Liver (tissue), 10 donors: ENCODE measurements at places on chromosomes 16 and 17. TPM values are rescaled to one million over a fixed set of nuclear protein-coding genes. Genes with fewer than 3 reads are reported as not detected.

GRCh38 chr17:29007860-29008455, 2.1 kb upstream of the SEZ6 start:
- no peak overlapping the region for H3K27ac ChIP-seq
- no peaks in the 10 kb centered on the region for H3K36me3 ChIP-seq
- H3K27me3 ChIP-seq = peaks cover 8% of the 10 kb centered on the region
- no peaks in the 10 kb centered on the region for H3K4me1 ChIP-seq

GRCh38 chr16:14240219-14240843, 169.2 kb downstream of the MRTFB start:
- H3K27me3 ChIP-seq = no peaks in the 10 kb centered on the region
- no peak overlapping the region for H3K27ac ChIP-seq
- no peak for DNase-seq
- no peak overlapping the region for H3K4me3 ChIP-seq
- H3K4me1 ChIP-seq = peaks cover 31% of the 10 kb centered on the region

- H3K27me3 ChIP-seq = peaks cover 2% of the 10 kb centered on the region
- H3K27ac ChIP-seq = no peak overlapping the region
- no peak overlapping the region for H3K4me3 ChIP-seq
- H3K36me3 ChIP-seq = no peaks in the 10 kb centered on the region
- H3K4me1 ChIP-seq = no peaks in the 10 kb centered on the region
Observed at GRCh38 chr17:8968503-8968902, 3.0 kb upstream of the PIK3R5 start.

DNA sequence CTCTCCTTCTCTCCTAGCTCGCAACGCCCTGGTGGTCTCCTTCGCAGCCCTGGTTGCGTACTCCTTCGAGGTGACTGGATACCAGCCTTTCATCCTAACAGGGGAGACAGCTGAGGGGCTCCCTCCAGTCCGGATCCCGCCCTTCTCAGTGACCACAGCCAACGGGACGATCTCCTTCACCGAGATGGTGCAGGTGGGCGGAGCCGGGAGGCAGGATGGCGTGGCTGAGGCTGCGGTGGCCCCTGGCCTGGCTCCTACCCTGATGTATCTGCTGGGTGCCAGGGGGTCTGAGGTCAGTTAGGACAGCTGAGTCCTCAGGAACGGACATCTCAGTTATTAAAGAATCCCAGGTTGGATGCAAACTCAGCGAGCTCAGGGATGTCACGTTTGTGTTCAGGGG, 16.7 kb downstream of the SLC26A11 start:
- no peaks in the 10 kb centered on the region for H3K27me3 ChIP-seq
- H3K36me3 ChIP-seq = peaks cover 3% of the 10 kb centered on the region
- no peak overlapping the region for H3K4me3 ChIP-seq
- no peaks in the 10 kb centered on the region for H3K4me1 ChIP-seq
- no peak for DNase-seq
- H3K27ac ChIP-seq = no peak overlapping the region

- H3K4me1 ChIP-seq = peaks cover 20% of the 10 kb centered on the region
- no peak overlapping the region for H3K27ac ChIP-seq
- H3K4me3 ChIP-seq = no peak overlapping the region
- H3K27me3 ChIP-seq = no peaks in the 10 kb centered on the region
- DNase-seq = no peak
- H3K36me3 ChIP-seq = peaks cover 11% of the 10 kb centered on the region
Observed at GRCh38 chr17:61942085-61942484, 14.3 kb upstream of the INTS2 start.

DNA sequence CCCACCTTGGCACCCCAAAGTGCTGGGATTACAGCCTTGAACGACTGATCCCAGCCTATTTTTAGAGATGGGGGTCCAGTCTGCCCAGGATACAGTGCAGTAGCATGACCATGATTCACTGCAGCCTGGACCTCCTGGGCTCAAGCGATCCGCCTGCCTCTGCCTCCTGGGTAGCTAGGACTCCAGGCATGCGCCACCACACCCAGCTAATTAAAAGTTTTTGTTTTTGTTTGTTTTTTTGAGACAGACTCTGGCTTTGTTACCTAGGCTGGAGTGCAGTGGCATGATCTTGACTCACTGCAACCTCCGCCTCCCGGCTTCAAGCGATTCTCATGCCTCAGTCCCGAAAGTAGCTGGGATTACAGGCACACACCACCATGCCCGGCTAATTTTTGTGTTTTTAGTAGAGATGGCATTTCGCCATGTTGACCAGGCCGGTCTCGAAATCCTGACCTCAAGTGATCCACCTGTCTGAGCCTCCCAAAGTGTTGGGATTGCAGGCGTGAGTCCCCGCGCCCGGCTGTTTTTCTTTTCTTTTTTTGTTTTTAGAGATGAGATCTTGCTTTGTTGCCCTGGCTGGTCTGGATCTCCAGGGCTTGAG, 2.3 kb upstream of the PAFAH1B1 start:
- H3K27me3 ChIP-seq = no peaks in the 10 kb centered on the region
- H3K36me3 ChIP-seq = no peaks in the 10 kb centered on the region
- DNase-seq = no peak
- no peak overlapping the region for H3K27ac ChIP-seq
- no peak overlapping the region for H3K4me3 ChIP-seq

GRCh38 chr16:65541646-65542045, 419.8 kb upstream of the CDH11 start:
- H3K36me3 ChIP-seq = no peaks in the 10 kb centered on the region
- no peak overlapping the region for H3K27ac ChIP-seq
- H3K4me3 ChIP-seq = no peak overlapping the region
- H3K4me1 ChIP-seq = no peaks in the 10 kb centered on the region

DNA sequence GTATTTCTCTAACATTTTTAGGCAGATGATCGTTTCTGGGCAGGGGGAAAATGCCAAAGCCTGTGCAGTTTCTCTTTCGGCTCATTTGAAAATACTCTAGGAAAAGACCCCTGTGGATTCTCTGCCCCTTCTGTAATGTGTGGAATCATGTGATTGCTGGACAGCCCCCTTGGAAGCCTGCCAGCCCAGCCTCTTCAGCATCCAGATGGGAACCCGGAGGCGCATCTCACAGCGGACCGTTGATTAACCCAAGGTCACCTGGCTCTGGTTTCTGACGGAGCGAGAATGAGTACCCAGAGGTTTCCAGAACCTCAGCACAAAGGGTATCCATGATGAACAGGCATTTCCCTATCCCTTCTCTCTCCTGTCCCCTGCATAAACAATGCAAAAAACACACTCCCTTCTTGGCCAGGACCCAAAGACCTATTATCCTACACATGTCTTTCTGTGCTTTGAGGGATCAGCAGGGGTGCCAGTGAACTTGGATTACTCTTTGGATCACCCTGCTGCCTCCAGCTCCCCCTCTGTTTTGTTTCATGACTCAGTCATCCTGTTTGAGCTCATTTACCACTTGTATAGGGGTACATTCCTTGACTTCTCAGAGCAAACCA, 957.1 kb upstream of the RBFOX1 start:
- H3K27ac ChIP-seq = no peak overlapping the region
- no peaks in the 10 kb centered on the region for H3K27me3 ChIP-seq
- DNase-seq = no peak
- H3K36me3 ChIP-seq = no peaks in the 10 kb centered on the region
- no peak overlapping the region for H3K4me3 ChIP-seq

GRCh38 chr17:45427181-45427835, 5.4 kb downstream of the ARHGAP27 start:
- no peak overlapping the region for H3K4me3 ChIP-seq
- H3K27me3 ChIP-seq = no peaks in the 10 kb centered on the region
- H3K4me1 ChIP-seq = peaks cover 29% of the 10 kb centered on the region
- H3K36me3 ChIP-seq = no peaks in the 10 kb centered on the region
- no peak overlapping the region for H3K27ac ChIP-seq

GRCh38 chr17:68185820-68186219, 62.0 kb upstream of the AMZ2 start:
- no peak overlapping the region for H3K4me3 ChIP-seq
- no peak overlapping the region for H3K27ac ChIP-seq
- H3K36me3 ChIP-seq = no peaks in the 10 kb centered on the region
- no peaks in the 10 kb centered on the region for H3K4me1 ChIP-seq
- H3K27me3 ChIP-seq = no peaks in the 10 kb centered on the region
- DNase-seq = no peak

GRCh38 chr16:58499615-58500351, at the start of gene NDRG4:
NDRG4 (plus strand) TSS chr16:58500143; CDS start chr16:58500249, 106 bp downstream.
- no peak within 1 kb of the TSS for H3K27ac ChIP-seq
- peaks cover 7% of the 10 kb centered on the region for H3K4me1 ChIP-seq
- H3K27me3 ChIP-seq = peaks cover 6% of the 10 kb centered on the region
- no peak within 1 kb of the TSS for H3K4me3 ChIP-seq
- H3K36me3 ChIP-seq = no peaks in the 10 kb centered on the region
- no peak for DNase-seq

DNA sequence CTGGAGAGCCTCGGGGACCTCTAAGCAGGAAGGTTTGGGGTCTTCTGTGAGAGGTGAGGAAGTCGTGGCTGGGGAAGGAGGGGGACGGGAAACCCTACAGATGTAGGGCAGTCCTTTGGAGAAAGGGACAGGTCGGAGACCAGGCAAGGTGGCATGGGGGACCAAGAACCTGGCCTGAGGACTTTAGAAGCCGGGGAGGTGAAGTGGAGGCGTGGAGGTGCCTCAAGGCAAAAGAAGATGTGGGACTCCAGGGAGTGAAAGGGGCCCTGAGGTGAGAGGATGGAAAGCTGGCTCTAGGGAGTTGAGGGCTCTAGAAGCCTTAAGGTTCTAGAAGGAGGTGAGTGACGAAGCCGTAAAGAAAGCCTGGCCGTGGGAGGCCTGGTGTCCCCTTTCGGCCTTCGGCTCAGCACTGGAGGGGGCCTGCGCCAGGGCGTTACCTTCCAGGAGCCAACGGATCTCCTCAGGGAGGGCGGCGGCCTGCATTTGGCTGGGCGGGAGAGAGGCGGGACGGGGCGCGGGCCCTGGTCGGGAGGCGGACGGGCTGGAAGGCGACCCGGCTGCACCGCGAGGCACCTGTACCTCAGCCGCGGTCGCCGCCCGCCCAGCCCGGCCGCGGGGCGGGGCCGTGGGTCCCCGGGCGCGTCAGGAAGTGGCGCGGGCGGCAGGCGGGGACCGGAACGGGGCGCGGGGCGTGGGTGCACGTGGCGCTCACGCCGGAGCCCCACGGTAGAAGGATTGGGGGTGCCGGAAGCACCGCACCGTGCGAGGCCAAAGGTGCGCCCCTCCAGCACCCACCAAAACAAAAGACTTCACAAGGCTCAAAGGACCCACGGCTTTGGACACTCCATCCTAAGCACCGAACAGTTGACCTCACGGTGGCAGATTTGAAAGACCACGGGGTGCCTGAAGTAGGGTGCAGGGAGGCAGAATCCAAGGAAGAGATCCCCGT, at the start of gene SKAP1:
TSS of gene SKAP1 (minus strand) at position 577 of the 949 bp plus-strand sequence.
- DNase-seq = peak; percentile 76
- H3K27me3 ChIP-seq = no peaks in the 10 kb centered on the region
- no peak within 1 kb of the TSS for H3K4me3 ChIP-seq
- H3K36me3 ChIP-seq = no peaks in the 10 kb centered on the region

- no peak for DNase-seq
- no peak overlapping the region for H3K27ac ChIP-seq
- no peaks in the 10 kb centered on the region for H3K36me3 ChIP-seq
- no peaks in the 10 kb centered on the region for H3K27me3 ChIP-seq
Observed at GRCh38 chr16:7912132-7912531, 579.5 kb downstream of the RBFOX1 start.

DNA sequence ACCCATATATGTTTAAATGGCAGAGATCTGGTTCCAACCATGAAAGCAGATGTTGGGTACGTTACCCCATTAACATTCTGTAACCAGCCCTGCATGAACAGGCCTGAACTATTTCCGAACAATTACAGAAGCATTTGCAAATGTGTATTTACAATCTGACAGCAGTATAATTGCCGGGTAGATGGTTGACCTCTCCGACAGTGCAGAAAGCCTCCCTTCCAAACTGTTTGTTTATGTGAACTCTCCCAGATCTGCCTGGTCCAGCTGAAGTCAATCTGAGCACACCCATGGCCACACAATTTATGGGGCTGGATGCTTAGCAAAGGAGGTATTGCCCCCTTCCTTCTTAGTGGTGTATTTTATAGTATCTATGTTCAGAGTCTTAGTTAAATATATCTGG, 21.8 kb downstream of the NUDT7 start:
- peaks cover 7% of the 10 kb centered on the region for H3K36me3 ChIP-seq
- no peak for DNase-seq
- peaks cover under 1% of the 10 kb centered on the region for H3K4me1 ChIP-seq
- H3K4me3 ChIP-seq = no peak overlapping the region

DNA sequence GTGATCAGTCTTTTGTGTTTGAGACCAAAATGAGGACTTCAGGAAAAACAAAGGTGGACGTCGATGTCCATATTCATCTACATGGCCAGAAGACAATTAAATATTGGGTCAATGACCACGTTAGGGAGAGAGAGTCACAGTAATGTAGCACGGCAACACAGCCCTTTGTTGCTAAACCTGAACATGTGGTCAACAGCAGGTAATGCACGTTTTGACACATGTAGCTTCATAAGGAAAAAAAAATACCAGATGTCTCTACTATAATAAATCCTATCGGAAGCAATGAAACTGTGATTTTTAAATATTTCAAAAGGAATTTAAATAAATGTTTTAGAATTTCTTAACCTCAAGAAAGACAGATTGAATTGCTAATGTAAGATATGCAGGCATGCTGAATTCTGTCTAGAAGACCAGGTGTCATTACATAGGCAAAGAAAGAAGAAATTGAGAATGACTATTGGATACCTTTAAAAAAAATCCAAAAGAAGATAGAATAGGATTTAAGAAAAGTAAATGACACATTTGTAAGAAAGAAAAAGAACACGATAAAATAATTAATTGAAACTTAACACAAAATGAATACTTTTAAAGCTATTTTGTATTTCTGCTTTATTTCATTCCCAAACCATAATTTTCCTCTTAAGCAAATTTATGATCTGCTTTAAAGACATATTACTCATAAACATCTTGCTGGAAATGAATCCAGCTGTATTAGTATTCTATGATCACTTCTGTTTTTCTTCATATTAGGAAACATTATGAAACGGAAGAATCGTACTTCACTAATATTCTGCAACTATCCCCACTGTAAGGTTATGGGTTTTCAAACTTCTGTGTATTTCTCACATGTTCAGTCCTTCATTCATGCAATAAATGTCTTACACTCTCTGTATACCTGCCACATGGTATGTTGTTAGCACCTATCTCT, 30.1 kb downstream of the ABCA8 start:
- no peaks in the 10 kb centered on the region for H3K27me3 ChIP-seq
- no peak for DNase-seq
- H3K36me3 ChIP-seq = peaks cover 24% of the 10 kb centered on the region
- H3K27ac ChIP-seq = no peak overlapping the region

GRCh38 chr17:68566442-68566738, 34.8 kb downstream of the FAM20A start:
- no peak for DNase-seq
- no peak overlapping the region for H3K4me3 ChIP-seq
- peak overlapping the region; percentile 53 for H3K27ac ChIP-seq
- no peaks in the 10 kb centered on the region for H3K36me3 ChIP-seq

The WFIKKN2 gene
- polyA plus RNA-seq = 0.07 TPM

The ABI3 gene
- polyA plus RNA-seq = 6.0 TPM

The STX1B gene
- polyA plus RNA-seq = 0.82 TPM

The PRSS21 gene
- polyA plus RNA-seq = 0.26 TPM

The COPZ2 gene
- polyA plus RNA-seq = 38.1 TPM

The MRC2 gene
- polyA plus RNA-seq = 1.8 TPM
